Activated naive CD4-positive, alpha-beta T cell treated with anti-CD3 and anti-CD28 coated beads for 36 hours (primary cell): ENCODE measurements at places on chromosomes 7 and 10. TPM values are rescaled to one million over a fixed set of nuclear protein-coding genes. Genes with fewer than 3 reads are reported as not detected.

Gene HEPACAM2
- 0.20 TPM for total RNA-seq

Gene CXCL12
- total RNA-seq, result not detected

Gene SNX10
- total RNA-seq, result 17.0 TPM

Gene SEPHS1
- total RNA-seq, result 79.6 TPM

Gene PKD2L1
- not detected for total RNA-seq

Gene SPDYE18
- 0.27 TPM for total RNA-seq

Gene OR13A1
- total RNA-seq, result not detected

Gene MYO1G
- total RNA-seq, result 406 TPM
